Activated CD8-positive, alpha-beta memory T cell treated with anti-CD3 and anti-CD28 coated beads for 1 hour (primary cell): ENCODE measurements at places on chromosomes 7 and 10.

- no peak for DNase-seq
These were observed 243.6 kb upstream of the IGFBP3 start for GRCh38 chr7:46164629-46165028.

DNA sequence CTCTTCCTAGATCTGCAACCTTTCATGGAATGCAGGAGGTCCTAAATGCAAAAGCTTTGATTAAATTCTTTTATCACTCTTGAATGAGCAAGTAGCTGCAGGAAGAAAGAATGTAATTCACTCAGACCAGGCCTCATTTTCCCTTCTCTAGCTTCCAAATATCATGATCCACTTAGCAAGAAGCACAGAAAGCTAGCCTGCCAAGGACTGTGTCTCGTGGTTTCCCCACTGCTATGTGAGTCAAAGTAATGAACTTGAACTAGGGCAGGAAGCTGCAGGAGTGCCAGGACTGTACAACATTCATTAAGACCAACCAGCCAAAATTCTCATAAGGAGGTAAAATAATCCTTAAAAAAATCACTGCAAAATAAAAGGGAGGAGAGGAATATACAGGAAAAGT is 379.2 kb downstream of the CALN1 start:
- no peak for DNase-seq

GRCh38 chr10:78614267-78614666 is 454.5 kb upstream of the ZMIZ1 start:
- no peak for DNase-seq

GRCh38 chr7:123271856-123272255 is 72.1 kb upstream of the SLC13A1 start:
- no peak for DNase-seq

GRCh38 chr10:70315815-70316214 is 32.0 kb upstream of the NPFFR1 start:
- DNase-seq: no peak

- DNase-seq: no peak
These were observed 267.2 kb downstream of the POM121L12 start for GRCh38 chr7:53302496-53303246.

GRCh38 chr7:158763454-158764033 is 58.9 kb upstream of the NCAPG2 start:
- no peak for DNase-seq

- DNase-seq: no peak
These were observed 257.7 kb upstream of the NFE2L3 start for GRCh38 chr7:25894002-25894901.

DNA sequence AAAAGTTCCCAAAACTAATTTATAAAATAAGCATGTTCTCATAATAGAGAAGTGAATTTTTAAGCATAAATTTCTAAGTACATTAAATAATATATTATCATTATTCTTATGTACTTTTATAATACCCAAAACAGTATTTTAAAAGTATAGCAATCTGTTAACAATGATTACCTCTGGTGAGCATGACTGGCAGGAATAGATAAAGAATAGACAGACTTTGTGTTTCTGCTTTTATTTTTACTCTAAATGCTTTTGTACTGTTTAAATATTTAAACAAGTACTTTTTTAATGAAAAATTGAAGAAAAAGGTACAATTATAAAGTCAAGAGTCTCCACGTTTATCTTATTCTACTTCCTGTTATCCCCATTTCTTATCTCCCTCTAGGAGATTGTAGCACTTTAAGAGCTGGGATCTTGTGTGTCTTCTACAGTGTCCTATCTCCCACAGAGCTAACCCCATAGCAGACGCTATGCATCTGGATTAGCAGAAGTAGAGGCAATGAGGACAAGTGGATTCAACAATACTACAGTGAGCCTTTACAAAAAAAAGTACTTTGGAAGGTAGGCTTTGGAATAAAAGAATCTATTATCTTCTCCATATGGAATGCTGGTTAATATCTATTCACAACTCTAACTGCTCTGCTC is 42.9 kb downstream of the IDE start:
- DNase-seq: no peak

DNA sequence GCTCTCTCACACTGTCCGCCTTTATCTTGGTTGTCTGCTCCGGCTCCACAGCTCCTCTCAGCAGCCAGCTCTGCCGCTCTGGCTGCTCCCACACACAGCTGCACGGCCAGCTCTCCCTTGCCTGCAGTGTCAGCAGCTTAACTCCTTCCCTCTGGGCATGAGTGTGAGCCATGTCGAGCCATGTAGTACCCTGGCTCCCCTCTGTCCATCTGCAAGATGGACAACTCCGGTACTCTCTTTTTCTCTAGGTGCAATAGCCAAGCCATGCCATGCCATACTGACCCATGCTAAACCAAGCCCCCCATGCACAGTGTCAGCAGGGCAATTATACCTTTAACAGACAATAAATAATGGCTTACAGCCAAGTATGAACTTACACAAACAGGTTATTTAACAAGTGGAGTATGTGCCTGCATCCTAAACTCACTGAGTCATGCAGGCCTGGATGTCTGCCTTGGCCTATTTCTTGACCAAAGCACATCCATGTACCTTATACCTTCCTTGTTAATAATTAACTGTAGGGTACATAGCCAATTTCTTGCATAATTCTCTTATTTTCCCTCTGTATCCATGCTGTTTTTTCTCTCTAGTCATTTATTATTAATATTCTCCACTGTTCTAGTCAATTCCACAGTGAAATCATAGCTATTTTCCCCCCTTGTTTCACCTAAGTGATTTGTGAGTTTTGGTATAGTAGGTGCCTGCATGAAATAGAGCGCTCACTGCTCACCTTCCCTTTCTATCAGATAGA is 170.9 kb downstream of the CDK14 start:
- no peak for DNase-seq

DNA sequence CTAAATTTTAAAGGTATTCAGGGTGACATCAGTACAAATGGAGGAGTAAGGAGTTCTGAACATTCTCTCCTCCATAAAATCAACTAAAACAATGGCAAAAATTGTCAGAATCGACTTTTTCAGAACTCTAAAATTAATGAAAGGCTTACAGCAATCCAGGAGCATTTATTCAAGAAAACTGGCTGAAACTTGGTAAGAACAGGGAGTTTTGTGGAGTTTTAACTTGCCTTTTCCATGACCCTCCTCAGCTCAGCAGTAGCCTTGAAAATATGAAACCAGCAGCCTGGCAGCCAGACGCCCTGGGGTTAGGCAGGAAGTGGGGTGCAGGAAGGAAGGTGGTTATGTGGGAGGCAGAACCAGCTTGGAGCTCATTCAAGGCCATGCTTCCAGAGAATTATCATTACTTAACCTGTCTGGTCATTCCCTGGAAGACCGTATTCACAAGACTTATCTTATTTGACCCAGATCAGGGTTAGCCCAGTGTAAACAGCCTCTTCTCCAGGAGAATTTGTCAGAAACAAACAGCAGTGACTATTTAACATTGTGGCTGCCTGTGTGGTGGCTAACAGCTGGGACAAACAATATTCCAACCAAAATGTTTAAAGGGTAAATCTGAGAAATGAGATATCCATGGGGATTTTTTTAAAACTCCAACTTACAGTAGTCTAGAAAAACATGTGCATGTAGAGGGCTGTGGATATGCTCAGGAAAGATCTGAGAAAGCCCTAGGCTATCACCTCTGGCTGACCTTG is 75.7 kb upstream of the MACROH2A2 start:
- DNase-seq: no peak

GRCh38 chr7:68529221-68529620 is 1069.1 kb upstream of the AUTS2 start:
- no peak for DNase-seq

DNA sequence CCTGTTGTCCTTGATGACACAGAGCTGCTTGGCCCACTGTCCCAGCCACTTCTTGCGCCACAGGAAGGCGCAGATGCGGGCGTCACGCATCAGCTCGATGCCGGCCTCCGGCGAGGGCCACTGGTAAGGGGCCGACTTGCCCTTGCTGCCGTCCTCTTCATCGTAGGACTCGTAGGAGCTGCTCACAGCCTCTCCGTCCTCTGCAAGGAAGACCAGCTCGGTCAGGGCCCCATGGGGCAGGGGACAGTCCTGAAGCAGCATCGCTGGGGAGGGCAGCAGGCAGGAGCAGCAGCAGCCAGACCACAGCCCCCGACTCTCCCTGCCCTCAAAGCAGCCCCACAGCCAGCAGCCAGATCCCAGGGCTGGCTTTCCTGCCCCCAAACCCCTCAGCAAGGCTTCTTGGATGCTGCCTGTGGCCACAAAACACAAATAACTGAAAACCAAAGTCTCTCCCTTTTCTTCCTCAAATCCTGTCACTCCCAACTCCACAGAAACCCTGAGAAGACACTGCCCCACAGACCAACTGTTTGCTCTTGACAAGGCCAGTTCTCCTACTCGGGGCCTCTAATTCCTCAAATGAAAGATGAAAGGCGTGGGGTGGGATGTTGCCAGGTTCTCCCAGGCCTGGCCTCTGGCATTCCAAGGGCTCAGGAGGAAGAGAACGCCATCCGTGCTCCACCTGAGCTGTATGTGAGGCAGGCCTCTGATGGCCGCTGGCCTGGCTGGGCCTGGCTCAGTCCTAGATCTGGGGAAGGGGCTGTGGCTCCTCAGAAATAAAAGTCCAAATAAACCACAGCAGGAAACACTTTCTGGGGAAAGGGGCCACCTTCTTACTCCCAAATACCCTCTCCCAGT is 76.7 kb downstream of the VWA2 start:
- DNase-seq: no peak

GRCh38 chr7:32167256-32167655 is 97.0 kb upstream of the PDE1C start:
- no peak for DNase-seq

DNA sequence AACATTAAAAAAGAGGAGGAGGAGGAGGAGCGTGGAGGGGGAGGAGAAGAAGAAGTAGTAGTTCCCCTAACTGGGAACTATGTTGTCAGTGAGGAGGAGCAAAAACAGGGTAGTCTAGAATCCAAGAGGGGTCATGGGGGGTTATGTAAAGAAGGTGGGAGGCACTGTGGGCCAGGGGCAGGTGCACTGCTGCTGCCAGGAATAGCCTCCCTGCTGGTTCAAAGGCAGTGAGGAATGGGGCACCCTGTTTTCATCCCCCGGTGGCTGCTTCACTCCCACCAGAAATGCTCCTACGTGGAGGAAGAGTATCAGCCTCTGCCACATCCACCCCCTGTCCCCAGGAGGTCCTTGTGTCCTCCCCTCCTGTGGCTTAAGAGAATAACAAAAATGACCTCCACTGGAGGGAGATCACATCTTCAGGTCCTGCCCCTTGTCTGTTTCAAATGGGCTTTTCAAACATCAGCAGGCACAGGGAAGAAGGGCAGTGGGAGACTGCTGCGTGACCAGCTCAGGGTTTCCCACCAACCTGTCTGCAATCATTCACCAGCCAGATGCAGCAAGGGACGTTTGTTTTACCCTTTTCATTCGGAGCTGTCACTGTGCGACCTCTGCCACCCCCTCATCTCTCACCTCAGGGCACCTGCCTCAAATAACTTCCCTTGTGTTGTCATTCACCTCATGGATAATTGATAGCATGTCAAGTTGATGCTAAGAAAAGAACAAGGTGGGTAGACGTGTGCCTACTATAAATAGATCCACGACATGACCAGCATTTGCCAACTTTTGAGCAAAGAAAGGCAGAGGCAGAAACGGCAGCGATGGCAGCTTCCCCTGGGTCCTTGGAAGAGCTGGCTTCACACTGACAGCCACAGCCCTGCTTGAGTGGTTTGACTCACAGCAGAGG is 92.6 kb downstream of the DGKI start:
- no peak for DNase-seq

- no peak for DNase-seq
These were observed 35.2 kb downstream of the SGCE start for GRCh38 chr7:94620703-94621118.

DNA sequence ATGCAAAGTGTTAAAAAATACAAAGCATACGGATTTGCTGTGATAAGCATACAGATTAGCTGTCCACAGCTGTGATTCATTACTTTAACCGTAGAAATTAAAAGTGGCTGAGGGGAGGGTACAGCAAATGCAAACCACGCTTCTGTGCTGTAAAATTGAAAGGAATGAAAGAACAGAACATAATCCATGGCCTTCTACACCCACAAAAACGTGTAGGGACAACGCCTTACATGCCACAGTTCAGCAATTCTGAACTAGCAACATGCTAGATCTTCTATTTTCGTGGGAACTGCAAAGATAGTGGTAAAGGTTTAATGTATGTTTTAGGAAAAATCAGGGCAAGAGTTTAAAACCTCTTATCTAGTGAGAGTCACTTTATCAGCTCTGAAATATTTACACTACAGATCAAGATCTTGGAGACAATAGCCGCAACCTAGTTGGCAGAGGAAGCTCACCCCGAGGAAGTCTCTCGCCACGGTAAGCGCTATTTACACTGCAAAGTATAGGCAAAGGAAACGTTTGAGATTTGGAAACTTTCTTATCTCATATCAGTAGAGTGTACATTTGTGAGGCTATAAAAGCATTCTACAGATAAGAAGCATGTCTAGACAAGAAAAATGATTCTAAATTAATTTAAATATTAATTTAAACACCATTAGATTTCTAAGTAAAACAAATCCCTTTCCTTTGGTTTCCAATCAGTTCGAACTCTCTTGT is 193.6 kb downstream of the MLLT10 start:
- no peak for DNase-seq

- no peak for DNase-seq
These were observed 162.9 kb downstream of the FANK1 start for GRCh38 chr10:126059076-126059826.

DNA sequence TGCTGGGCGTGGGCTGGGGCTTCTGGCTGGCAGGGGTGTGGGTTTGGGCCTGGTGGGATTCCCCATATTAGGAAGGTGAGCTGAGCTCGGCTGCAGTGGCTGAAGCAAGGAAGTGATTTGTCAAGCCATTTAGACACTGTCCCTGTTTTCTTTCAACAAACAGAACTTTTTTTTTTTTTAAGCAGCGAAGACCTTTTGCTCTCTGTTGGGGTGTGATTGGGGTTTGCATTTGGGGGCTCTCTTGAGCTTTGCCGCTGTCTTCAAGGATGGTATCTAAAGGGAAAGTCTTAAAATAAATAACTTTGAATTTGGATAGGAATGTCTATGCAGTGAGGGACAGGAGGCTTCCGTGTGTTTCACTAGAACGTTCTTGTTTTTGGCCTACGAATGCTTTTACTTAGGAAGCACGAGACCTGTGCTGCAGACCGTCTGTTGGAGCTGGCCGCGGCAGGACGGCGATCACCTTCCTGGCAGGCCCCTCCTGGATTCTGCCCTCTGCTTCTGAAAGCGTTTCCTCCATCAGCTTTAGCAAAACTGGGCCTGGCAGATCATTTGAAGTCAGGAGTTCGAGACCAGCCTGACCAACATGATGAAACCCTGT is 43.9 kb downstream of the FOXK1 start:
- no peak for DNase-seq

DNA sequence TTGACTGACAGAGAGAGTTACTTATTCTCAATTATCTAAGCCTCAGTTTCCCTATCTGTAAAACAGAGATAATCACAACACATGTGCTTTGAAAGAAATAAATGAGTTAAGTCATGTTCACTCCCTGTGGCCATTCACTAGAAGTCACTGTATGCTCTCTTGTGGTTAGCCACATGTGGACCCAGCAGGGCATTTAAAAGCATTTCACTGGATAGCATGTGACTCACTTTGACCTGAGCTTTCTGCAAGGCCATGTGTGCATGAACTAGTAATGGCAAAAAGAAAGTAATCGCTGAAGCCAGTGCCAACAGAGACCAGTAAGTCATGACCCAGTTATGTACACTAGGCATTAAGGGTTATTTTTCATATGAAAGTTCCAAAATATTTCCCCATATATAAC is 557.0 kb upstream of the IGFBP3 start:
- DNase-seq: no peak
